ENCODE measurements at places on chromosomes 4 and X.

- no peak for DNase-seq
These were observed 64.5 kb upstream of the WDR1 start for GRCh38 chr4:10180927-10181744.

GRCh38 chr4:23560748-23561147, 329.1 kb downstream of the PPARGC1A start:
- DNase-seq: no peak

GRCh38 chrX:110684653-110685052, 111.0 kb downstream of the CHRDL1 start:
- no peak for DNase-seq

DNA sequence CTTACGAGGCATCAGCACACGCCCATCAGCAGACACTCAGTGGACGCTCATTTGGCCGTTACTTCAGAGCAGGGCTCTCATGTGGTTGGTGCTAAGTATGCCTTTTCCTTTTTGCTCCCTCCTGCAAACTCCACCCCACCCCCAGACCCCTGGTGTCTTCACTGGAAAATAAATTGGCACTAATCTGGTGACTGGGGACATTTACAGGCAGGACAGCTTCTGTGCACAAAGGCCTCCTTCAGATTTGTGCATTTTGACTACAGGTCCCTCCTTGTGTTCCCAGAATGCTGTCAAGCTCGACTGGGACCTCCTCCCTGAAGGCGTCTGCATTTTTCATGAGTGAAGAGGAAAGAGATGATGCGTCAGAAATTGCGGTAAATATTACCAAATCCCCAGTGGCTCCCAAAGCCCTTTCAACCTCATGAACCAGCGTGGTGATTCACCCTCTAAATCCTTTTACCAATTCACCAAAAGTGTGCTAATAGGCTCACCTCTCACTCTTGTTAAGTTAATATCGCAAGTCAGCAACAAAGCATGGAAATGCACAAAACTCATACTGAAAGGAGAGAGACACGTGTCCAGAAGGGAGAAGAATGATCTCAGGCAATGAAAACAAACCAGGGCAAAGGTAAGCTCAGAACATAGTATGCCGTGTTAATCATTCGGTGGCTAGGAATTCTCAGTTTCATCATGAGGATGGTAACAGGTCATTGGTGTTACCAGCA, 119.0 kb downstream of the NKX6-1 start:
- DNase-seq: no peak

- DNase-seq: no peak
These were observed 81.2 kb downstream of the CXXC4 start for GRCh38 chr4:104413487-104413886.

- no peak for DNase-seq
These were observed 918.3 kb downstream of the ARAP2 start for GRCh38 chr4:35325908-35326453.

DNA sequence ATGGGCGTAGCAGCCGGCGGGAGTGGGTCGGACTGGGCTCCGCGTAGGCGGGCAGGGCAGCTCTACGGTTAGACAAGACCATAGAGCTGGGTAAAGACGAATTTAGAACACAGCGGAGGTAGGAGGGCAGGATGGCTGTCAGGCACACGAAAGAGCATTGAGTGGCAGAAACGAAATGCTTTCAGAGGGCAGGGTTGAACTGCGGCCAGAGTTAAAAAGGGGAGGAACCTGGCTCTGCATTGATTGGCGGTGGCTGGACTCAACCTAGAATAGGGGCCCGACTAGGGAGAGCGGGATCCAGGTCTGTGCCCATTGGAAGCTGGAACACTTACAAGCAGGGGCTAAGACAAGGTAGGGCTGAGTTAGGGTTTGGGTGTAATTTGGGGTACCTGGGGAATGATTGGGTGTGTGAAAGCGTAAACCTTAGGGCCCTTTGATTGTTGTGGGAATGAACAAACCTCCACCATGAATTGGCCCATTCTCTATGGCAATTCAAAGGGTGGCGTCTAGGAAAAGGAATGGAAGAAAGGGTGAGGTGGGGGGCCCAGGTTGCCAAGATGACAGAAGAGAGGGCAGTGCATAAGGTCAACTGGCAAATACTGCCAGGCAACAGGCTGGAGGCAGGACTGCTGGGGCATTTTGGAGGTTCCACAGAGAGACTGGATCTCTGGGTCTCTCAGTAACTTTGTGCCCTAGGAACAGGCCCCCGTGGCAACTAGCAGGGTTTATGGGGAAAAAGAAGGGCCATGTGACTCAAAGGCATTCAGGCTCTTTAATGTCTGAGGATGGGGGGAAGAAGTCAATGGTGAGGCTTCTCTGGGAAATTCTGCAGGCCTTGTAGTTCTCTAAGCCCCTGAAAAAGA, 911 bp upstream of the ELK1 start:
- no peak for DNase-seq

DNA sequence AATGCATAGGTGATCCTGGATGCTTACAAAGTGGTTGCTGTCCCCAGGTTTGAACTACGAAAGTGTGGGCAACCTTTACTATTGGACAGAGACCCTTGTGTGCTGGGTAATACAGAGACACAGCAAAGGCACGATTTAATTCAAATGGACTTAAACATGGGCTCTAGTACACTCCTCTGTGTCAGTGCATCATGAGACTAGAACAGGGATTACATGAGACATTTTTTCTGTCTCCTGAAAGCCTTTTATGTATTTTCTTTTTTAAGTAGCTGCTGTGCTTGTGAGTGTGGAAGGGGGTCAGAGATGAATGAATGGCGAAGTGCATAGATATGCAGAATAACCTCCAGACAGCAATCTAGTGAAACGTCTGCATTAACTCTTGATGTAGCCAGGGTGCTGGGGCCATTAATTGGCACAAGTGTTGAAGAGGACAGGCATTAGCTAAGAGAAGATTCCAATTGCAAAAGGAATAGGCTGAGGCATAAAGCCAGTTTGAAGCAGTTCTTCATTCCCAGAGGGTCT, 218.4 kb downstream of the STIM2 start:
- no peak for DNase-seq

All from NCI-H524 treated with DMSO at 0.1 percent for 48 hours (cell line).